Breast epithelium (tissue), 4 donors: ENCODE measurements at places on chromosomes 16 and 17. TPM values are rescaled to one million over a fixed set of nuclear protein-coding genes. Genes with fewer than 3 reads are reported as not detected.

- no peak overlapping the region for H3K4me3 ChIP-seq
- no peak overlapping the region for H3K27ac ChIP-seq
- DNase-seq, result no peak
- H3K36me3 ChIP-seq, result no peaks in the 10 kb centered on the region
Measured at GRCh38 chr16:83797013-83797412, 10.8 kb upstream of the HSBP1 start.

CA5A gene
- total RNA-seq, result not detected

BRIP1 gene
- 0.33 TPM for total RNA-seq

GRCh38 chr16:23423496-23424049, 29.4 kb downstream of the COG7 start:
- H3K4me1 ChIP-seq, result peaks cover 9% of the 10 kb centered on the region
- H3K4me3 ChIP-seq, result no peak overlapping the region
- H3K27ac ChIP-seq, result peak overlapping the region; percentile 98
- DNase-seq, result peak; percentile 83
- H3K27me3 ChIP-seq, result no peaks in the 10 kb centered on the region

DNA sequence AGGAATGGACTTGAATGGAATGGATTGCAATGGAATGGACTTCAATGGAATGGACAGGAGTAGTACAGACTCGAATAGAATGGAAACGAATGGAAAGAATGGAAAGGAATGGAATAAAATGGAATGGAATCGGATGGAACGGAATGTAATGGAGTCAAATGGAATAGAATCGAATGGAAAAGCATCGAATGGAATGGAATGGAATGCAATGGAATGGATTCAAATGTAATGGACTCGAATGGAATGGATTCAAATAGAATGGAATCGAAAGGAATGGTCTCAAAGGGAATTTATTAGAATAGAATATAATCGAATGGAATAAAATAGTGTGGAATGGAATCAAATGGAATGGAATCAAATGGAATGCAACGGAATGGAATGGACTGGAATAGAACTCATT, 484.9 kb upstream of the WSB1 start:
- no peaks in the 10 kb centered on the region for H3K27me3 ChIP-seq
- H3K4me1 ChIP-seq, result no peaks in the 10 kb centered on the region
- H3K36me3 ChIP-seq, result no peaks in the 10 kb centered on the region
- H3K27ac ChIP-seq, result no peak overlapping the region
- DNase-seq, result no peak

DNA sequence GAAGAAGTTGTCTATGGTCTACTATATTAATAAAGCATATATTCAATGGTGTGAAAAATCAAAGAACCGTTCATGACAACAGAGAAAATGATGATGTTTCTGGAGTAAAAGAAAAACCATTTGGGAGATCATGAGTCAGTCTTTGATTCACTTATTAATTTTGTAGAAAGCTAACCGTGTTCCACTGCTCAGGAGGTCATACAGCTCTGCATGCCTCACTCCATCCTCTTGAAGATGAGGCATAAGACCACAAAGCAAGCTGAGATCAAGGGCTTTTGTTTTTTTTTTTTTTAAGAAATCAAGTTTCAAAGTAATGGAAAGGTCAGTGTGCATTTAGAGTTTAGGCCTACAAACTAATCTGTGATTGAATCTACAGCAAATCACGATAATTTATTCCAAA, 206.4 kb downstream of the CEP112 start:
- no peak for DNase-seq
- H3K36me3 ChIP-seq, result no peaks in the 10 kb centered on the region
- no peak overlapping the region for H3K27ac ChIP-seq
- no peaks in the 10 kb centered on the region for H3K27me3 ChIP-seq
- no peaks in the 10 kb centered on the region for H3K4me1 ChIP-seq

HOXB9 gene
- total RNA-seq, result 0.44 TPM

DNA sequence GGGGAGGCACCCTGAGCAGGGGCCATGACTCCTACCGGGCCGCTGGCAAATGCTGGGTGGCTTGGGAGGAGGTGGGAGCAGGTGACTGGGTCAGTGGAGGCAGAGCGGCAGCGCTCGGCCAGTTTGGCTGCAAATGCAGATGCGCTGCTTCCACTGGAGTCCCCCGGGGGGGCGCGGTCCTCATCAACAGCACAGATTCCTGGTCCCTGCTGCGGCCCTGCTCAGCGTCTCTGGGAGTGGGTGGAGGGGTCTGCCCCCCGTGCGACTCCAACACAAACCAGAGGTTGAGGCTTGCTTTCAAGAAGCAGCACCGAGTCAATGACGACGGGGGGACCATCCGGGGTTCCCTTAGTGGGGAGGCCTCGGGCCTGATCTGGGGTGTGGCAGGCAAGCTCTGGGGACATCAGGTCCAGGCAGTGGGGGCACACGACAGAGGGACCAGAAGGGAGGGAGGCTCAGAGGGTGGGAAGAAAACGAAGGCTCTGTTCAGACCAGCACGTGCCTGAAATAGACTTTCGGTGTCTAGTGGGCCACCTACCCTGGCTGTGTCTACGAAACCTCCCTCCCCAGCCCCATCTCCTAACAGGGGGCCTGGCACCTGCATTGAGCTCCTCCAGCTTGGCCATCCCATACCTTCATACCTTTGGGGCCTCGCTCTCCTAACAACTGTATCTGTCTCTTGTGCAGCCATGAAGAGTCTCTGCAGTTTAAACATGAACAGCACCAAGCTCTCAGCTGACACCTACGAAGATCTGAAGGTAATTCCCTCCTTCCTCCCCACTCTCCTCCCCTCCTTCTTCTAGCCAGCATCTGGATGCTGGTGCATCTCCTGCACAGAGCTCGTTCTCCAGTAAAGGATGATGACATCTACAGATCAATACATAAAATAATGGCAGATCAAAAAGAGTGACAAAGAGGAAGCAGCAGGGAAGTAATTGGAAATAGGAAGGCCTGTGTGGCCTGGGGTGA, 72.5 kb upstream of the PLCG2 start:
- DNase-seq, result no peak
- no peaks in the 10 kb centered on the region for H3K4me1 ChIP-seq
- H3K4me3 ChIP-seq, result no peak overlapping the region
- H3K27me3 ChIP-seq, result no peaks in the 10 kb centered on the region
- H3K27ac ChIP-seq, result no peak overlapping the region

- no peak overlapping the region for H3K27ac ChIP-seq
- H3K36me3 ChIP-seq, result no peaks in the 10 kb centered on the region
- DNase-seq, result no peak
- no peaks in the 10 kb centered on the region for H3K27me3 ChIP-seq
Measured at GRCh38 chr16:84279881-84280280, 14.8 kb upstream of the WFDC1 start.

GRCh38 chr16:4216596-4216995, 25.3 kb downstream of the SRL start:
- H3K27me3 ChIP-seq, result no peaks in the 10 kb centered on the region
- no peak for DNase-seq
- H3K27ac ChIP-seq, result no peak overlapping the region
- H3K4me1 ChIP-seq, result no peaks in the 10 kb centered on the region
- H3K4me3 ChIP-seq, result no peak overlapping the region
- H3K36me3 ChIP-seq, result no peaks in the 10 kb centered on the region

DNA sequence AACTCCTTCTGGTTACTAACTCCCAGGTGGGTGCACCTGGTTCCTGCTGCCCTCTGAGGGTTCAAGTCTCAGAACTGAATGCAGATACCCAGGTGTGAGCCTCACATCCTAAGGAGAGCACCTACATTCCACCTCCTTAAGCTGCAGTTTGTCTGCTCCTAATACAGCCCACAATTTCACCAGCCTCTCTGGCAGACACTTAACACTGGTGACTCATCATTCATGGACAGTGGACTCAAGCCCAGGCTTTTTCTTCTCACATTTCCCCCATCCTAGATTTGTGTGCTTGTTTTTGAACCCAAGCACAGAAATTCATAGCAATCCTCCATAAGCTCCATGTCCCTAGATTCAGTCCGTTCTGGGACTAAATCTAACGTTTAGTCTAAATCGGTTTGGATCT, 7.0 kb upstream of the MAF start:
- peak overlapping the region; percentile 76 for H3K27ac ChIP-seq
- H3K4me3 ChIP-seq, result no peak overlapping the region
- H3K27me3 ChIP-seq, result no peaks in the 10 kb centered on the region
- H3K4me1 ChIP-seq, result no peaks in the 10 kb centered on the region
- no peaks in the 10 kb centered on the region for H3K36me3 ChIP-seq

- no peaks in the 10 kb centered on the region for H3K4me1 ChIP-seq
- no peak for DNase-seq
- H3K36me3 ChIP-seq, result no peaks in the 10 kb centered on the region
- no peaks in the 10 kb centered on the region for H3K27me3 ChIP-seq
Measured at GRCh38 chr16:48136547-48137360, 19.0 kb downstream of the ABCC12 start.

DNA sequence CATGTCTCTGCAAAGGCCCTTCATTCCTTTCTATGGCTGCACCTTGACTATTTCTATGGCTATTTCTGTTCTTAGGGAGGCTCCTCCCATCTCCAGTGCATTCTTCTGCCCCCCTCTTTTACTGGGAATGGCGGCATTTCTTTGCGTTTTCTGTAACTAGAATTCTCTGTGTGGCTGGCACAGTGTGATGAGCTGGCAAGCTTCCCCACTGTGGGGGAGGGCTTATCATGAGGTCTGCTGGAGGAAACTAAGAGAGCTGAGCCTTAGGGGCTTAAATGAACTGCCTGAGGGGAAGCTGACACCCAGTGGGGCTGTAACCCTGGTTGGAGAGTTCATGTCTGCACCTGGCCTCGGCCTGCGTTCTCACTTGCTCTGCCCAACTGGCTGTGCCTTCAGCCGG, 1.5 kb upstream of the CARD14 start:
- DNase-seq, result no peak
- H3K4me1 ChIP-seq, result no peaks in the 10 kb centered on the region
- peak overlapping the region; percentile 81 for H3K27ac ChIP-seq

GRCh38 chr17:74856112-74856511, 3.6 kb downstream of the GRIN2C start:
- no peak for DNase-seq
- H3K4me1 ChIP-seq, result peaks cover 12% of the 10 kb centered on the region
- peaks cover 13% of the 10 kb centered on the region for H3K27me3 ChIP-seq
- H3K36me3 ChIP-seq, result no peaks in the 10 kb centered on the region
- no peak overlapping the region for H3K4me3 ChIP-seq
- H3K27ac ChIP-seq, result no peak overlapping the region

DNA sequence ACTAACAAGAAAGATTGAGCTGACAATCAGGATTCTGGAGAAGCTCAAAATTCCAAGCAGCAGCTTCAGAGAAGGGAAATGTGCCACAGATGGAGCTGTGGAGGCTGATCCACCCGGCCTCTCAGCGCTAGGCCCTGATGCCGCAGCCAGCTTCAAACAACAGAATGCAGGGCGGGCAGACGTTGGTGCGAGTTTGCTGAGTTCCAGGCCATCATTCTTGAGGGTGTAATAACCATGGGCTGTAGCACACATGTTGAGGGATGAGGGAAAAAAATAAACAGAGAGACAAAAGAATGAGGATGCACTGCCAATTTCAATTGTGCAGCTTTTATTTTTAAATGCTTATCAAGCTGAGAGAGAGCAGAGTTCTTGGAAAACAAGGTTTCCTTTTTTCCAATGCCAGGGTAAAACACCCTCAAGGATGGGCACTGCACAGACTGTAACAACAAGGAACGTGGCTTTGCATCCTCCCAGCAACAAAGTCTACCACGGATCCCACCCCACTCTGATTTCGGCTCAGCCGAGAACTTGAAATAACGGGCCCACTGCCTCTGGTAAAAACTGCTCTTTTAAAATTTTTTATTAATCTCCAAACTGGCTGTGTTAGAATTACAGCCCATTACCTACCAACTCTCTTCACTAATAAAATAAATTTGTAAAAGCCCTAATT, 90.2 kb downstream of the SMG6 start:
- peak overlapping the region; percentile 91 for H3K27ac ChIP-seq
- no peak for DNase-seq
- no peaks in the 10 kb centered on the region for H3K27me3 ChIP-seq
- H3K36me3 ChIP-seq, result no peaks in the 10 kb centered on the region
- no peak overlapping the region for H3K4me3 ChIP-seq

EVPLL gene
- not detected for total RNA-seq

ADAM11 gene
- 1.3 TPM for total RNA-seq

HSD17B1 gene
- total RNA-seq, result 1.8 TPM

GRCh38 chr17:50593321-50593720, 32.8 kb downstream of the CACNA1G start:
- no peak for DNase-seq
- H3K4me3 ChIP-seq, result no peak overlapping the region
- no peaks in the 10 kb centered on the region for H3K27me3 ChIP-seq
- H3K36me3 ChIP-seq, result no peaks in the 10 kb centered on the region
- no peak overlapping the region for H3K27ac ChIP-seq

- H3K4me1 ChIP-seq, result no peaks in the 10 kb centered on the region
- H3K27ac ChIP-seq, result no peak overlapping the region
- H3K4me3 ChIP-seq, result no peak overlapping the region
- no peaks in the 10 kb centered on the region for H3K36me3 ChIP-seq
- H3K27me3 ChIP-seq, result no peaks in the 10 kb centered on the region
- no peak for DNase-seq
Measured at GRCh38 chr16:28321700-28322411, 29.5 kb downstream of the SBK1 start.

- H3K4me3 ChIP-seq, result peak overlapping the region; percentile 43
- DNase-seq, result peak; percentile 57
- H3K36me3 ChIP-seq, result no peaks in the 10 kb centered on the region
Measured at GRCh38 chr17:1908699-1909309, 79.0 kb downstream of the RPA1 start.

ICAM2 gene
- 106 TPM for total RNA-seq

SLFN12 gene
- total RNA-seq, result 6.4 TPM

GRCh38 chr16:53714205-53715022, 10.5 kb downstream of the FTO start:
- DNase-seq, result no peak
- no peaks in the 10 kb centered on the region for H3K36me3 ChIP-seq
- peak overlapping the region; percentile 37 for H3K27ac ChIP-seq
- H3K4me1 ChIP-seq, result peaks cover 10% of the 10 kb centered on the region
- no peaks in the 10 kb centered on the region for H3K27me3 ChIP-seq

DNA sequence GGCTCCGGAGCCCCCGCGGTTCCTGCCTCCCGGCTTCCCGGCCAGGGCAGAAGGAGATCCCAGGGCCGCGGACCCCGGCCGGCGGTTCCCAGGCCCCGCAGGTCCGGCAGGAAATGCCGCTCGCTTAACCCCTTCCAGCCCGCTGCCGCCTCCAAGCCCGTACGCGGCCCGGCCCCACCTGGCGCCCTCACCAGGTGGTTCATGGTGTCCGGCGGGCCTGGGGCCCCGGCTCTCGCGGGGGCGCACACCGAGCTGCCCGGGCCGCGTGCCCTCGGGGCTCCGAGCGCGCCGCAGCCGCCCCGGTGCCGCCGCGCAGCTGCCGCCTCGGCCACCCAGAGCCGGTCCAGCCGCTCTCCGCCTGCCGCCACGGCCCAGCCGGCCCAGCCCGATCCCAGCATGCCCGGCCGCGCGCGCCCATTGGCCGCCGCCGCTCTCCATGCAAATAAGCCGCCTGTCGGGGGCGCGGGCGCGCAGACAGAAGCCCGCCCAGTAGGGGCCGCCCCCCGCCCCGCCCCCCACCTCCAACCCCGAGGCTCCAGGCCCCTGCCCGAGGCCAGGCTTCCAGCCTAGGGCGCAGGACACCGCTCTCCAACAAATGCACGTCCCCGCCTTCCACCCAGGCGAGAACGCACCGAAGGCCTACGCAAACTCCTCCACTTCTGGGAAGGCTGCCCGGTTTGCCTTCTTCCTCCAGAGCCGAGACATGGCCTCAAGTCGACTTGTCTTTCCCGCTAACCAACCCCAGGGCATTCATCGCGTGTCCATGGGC, at the start of gene BCAR1:
TSS of gene BCAR1 (minus strand) at position 345 of the 769 bp plus-strand sequence. CDS start at position 203, 142 bp downstream.
- H3K4me1 ChIP-seq, result peaks cover 48% of the 10 kb centered on the region
- no peaks in the 10 kb centered on the region for H3K27me3 ChIP-seq
- H3K27ac ChIP-seq, result peak within 1 kb of the TSS; percentile 98
- DNase-seq, result peak; percentile 70

- H3K27ac ChIP-seq, result no peak overlapping the region
- no peaks in the 10 kb centered on the region for H3K27me3 ChIP-seq
- DNase-seq, result no peak
- no peaks in the 10 kb centered on the region for H3K4me1 ChIP-seq
Measured at GRCh38 chr16:50396761-50397535, 28.2 kb upstream of the BRD7 start.
